ENCODE measurements at places on chromosomes 1 and 21.

DNA sequence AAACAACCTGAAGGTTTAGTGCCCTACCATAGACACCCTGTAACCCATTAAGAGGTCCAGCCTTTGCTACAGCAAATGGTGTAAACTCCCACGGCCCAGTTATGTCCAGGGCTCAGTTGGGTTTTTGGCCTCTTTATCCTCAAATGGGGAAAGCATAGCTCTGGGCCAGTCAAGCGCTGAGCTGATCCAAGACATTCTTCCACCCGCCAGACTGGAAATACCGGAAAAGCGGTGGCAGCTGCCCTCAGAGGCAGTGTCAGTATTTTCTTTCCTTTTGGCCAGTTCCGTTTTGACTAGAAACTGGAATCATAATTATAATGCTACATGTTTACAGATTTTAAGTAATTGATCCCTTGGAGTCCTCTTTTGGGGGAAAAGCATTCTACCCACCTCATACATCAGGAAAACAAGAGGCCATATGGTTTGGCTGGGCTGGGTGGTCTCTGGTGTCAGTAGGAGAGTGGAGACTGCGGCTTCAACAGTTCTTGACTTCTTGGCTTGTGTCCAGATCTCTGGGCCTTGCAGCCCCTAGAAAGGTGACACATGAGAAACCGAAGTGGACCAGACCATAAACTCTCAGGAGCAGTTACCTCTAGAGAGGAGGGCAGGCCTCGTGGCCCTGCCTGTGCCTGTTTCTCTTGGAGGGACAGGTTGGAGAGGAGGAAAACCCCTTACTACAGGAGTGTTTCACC is 30.2 kb upstream of the CLDN14 start:
- DNase-seq, result peak; percentile 78

DNA sequence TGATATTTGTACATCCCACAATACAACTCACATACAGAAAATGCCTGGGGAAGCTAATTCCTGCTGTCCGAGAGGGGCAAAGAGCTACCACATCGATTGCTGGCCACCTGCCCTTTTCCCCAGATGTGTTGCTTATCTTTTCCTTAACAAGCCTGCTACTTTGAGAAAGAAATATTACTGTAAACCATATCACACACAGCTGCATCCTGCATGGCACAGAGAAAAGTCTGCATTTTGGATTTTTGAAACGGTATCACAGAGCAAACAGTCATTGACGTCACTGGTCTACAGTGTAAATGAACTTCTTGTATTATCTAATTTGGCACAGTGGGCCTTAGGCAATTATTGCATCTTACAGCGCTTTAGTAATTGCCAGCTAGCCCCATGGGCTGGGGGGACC is 164.7 kb downstream of the CLIC6 start:
- no peak for DNase-seq

- DNase-seq, result no peak
These were observed 275.7 kb upstream of the CAMK1G start for GRCh38 chr1:209307846-209308245.

DNA sequence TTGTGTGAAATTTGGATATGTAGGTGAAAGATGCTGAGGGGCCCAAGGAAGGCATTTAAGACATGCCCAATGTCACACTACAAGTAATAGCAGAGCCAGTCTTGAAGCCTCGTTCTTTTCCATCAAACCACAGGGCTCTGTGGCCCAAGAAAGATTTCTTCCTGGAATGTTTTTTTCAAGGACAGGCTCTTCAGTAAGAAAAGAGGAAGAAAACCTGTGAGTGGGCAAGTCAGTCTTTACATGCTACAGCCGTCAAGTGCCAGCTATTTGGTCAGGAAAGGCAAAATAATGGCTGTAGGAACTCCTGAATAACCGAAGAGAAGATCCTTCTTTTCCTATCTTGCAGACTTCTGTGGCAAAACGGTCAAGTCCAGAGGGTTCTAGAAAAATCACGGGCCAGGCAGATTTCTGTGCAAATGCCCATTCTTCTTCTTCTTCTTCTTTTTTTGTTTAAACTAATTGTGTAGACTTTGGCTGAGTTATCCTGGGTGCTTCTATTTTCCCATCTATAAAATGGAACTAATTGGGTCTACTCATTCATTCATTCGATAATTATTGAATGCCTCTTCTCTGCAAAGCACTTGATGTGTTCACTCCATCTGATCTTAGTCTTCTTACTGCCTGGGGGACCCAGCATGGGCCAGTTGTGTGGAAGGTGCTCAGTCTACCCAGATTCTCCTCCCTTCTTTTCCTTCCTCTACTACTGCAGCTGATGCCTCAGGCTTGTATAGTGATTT is 1.9 kb upstream of the ID3 start:
- peak; percentile 39 for DNase-seq

DNA sequence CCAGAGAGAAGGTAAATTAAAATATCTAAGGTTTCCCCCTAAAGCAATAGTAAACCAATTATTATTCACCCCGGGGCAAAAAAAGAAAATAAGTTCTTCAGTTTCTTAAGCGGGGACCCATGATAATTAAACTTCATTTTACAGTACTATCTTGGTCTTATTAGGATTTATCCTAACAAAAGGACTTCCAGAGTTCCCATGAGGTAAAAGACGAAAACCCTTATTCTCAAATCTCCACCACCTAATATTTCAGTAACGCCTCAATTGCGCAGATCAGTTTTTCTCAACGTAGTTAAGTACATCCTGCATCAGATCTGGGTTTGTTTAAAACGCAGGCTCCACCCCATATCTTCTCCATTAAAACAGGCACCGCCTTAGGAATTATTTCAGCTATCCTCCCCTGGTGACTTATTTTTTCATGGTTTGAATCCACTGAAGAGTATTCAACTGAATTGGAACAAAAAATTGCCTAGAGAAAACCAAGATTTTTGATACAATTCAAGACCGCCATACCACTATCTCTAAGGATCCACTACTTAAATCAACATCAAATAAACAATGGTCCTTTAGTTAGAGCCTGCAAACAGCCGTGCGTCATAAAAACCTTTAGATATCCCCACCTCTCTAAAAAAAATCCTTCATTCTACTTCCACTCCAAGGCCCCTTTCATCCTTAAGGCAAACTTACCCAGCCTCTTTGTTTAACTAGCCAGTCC is 1.7 kb downstream of the MCL1 start:
- DNase-seq, result no peak
